ENCODE measurements at places on chromosomes 2 and 18.

DNA sequence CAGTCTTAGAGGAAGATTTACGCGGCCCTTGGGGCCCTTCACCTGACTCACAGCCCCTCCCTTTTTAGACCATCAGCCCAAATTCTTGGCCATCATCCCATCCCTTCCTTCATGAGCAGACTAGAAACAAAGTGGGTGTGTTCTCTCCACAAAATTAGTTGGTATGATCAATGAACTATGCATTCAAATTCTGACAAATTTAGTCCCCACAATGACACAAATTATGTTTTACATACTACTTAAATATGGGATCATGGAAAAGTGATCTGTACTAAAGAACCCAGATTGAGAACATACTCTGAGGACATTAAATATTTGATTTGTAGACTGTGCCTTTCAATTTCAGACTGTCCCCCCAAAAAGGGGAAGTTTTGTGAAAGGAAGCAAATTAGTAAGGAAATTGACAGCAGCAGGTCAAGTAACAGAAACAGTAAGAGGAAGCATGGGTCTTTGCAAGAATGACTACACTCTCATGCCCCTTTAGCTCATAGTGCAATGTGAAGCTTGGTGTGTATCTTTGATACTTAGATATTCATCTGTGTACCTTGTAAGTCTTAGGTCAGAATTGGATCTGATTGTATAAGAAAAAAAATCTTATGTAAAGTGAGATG is 2.2 kb upstream of the MAPRE2 start:
- no peak for DNase-seq

- DNase-seq: no peak
Observed at GRCh38 chr18:55857409-55857808, 269.4 kb upstream of the TCF4 start.

- no peak for DNase-seq
Observed at GRCh38 chr2:110807522-110807921, 75.1 kb downstream of the ACOXL start.

DNA sequence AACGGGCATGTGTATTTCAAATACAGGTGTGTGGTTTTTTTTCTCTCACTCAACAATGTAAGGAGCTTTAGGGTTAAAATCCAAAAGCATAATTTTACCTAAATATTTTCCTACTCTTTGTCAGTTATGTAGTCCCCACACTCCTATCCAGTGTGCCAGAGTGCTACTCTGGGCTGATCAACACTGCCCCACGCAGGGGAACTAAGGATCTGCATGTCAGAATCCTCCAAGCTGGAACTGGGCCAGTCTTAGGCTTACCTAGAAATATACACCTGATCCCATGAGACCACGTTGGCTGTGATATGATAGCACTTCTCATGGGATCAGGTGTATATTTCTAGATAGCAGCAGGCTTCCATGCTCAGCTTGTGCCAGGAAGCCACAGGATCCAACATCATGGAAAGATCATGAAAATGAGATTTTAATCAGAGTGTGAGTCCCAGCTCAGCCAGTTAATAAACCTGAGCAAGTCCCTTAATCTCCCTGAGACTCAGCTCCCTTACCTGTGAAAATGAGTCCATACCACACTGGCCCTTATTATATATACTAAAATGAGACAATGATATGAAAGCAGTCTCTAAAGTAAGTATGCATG is 29.7 kb downstream of the CCDC141 start:
- peak; percentile 4 for DNase-seq

GRCh38 chr18:32918692-32919250 is 145.9 kb upstream of the KLHL14 start:
- no peak for DNase-seq

GRCh38 chr2:184215745-184216144 is 382.6 kb upstream of the ZNF804A start:
- DNase-seq: no peak

- no peak for DNase-seq
Observed at GRCh38 chr2:220014961-220015360, 387.5 kb downstream of the SLC4A3 start.

GRCh38 chr18:51070545-51070944 is 40.5 kb downstream of the SMAD4 start:
- DNase-seq: no peak

GRCh38 chr2:177799531-177799930 is 273.0 kb downstream of the PDE11A start:
- DNase-seq: no peak

GRCh38 chr2:60154142-60154541 is 399.3 kb downstream of the BCL11A start:
- DNase-seq: no peak

GRCh38 chr2:105369777-105370690 is 28.8 kb downstream of the FHL2 start:
- peak; percentile 72 for DNase-seq

GRCh38 chr2:175525975-175526374 is 344.5 kb upstream of the ATP5MC3 start:
- DNase-seq: no peak

GRCh38 chr2:166193407-166193806 is 65.6 kb upstream of the SCN1A start:
- DNase-seq: no peak

- DNase-seq: no peak
Observed at GRCh38 chr18:3079653-3080052, 66.7 kb upstream of the LPIN2 start.

GRCh38 chr2:202135091-202135874 is 62.2 kb downstream of the KIAA2012 start:
- DNase-seq: no peak

- DNase-seq: no peak
Observed at GRCh38 chr2:157032017-157032416, 225.5 kb upstream of the GALNT5 start.

DNA sequence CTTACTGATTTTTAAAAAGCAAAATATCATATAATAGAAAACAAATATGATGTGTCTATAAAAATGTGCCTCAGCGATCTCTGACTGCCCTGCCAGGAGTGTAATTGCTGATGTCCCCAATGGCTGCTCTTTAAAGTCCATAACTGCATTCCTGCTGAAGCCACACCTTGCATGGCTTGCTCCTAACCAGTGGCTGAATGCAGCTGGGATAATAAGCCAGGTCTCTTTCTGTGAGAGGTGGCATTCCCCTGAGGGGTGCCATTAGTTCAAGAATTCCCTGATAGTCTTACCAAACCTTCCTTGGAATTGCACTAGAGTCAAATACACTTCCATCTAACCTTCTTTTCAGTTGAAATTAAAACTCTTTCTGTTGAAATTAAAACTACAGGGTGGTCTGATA is 125.8 kb upstream of the ZNF804A start:
- no peak for DNase-seq

DNA sequence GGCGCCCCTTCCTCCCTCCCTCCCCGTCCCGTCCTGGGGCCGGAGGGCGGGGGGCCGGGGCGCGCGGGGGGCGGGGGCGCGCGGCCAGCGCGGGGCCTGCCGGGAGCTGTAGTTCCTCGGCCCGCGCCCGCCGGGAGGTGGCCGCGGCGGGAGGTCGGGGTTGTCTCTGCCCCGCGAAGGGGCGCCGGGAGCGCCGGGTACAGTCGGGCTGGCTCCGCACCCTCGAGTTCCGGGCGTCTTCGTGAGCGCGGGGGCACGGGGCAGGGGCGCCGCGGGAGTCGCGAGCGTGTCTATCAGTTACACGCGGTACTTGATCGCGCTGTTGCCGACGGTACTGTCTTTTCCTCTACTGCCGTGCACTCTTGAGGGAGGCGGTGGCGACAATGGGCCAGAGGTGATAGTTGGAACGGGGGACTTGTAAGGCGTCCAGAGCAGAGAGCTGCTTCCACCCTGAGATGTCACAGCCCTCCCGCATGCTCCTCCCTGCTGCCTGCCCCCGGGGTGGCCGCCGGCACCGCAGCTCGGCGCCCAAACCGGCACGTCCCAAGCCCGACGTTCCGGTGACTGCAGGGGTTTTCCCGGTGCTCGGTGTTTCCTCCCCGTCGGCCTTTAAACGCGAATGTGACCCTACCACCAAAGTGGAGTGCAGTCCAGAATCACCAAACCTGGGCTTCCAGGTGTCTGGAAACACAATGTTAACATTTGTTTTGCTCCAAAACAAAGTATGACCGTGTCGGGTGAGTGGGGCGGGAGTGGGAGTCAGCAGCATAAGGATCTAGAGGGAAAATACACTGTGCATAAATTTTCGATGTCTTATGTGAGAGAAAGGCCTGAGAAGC is at the start of gene PRKD3:
Gene PRKD3, minus strand, starts transcription at position 48 of the 839 bp plus-strand sequence. CDS start 8,309 bp downstream, outside the sequence.
- peak; percentile 53 for DNase-seq

DNA sequence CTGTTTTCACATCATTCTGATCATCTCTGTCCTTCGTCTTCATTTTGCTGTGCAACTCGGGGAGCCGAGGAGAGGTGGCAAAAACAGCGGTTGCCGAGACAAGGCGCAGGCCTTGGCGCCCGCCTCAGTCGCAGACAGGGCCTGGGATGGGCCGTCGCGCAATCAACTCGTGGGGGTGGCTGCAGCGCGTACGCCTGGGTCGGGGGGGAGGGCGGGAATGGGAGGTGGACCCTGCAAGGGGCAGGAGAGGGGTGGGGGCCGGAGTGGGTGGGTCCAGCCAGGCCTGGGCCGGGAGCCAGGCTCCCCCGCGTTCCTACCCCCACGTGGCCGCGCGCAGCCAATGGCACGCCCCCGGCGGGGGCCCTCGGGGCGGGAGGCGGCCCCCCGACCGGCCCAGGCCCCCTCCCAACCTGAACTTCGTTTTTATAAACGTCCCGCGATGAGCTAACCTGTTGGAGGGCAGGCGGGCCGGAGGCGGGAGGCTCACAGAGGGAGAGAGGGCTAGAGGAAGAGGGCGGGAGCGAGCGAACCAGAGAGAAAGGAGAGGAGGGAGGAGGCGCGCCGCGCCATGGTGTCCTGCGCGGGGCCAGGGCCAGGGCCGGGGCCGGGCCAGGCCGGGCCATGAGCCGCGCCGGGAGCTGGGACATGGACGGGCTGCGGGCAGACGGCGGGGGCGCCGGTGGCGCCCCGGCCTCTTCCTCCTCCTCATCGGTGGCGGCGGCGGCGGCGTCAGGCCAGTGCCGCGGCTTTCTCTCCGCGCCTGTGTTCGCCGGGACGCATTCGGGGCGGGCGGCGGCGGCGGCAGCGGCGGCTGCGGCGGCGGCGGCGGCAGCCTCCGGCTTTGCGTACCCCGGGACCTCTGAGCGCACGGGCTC is at the start of gene HOXD13:
Gene HOXD13, plus strand, starts transcription at position 452 of the 875 bp plus-strand sequence. Its CDS starts 170 bp downstream, at position 622.
- DNase-seq: no peak

DNA sequence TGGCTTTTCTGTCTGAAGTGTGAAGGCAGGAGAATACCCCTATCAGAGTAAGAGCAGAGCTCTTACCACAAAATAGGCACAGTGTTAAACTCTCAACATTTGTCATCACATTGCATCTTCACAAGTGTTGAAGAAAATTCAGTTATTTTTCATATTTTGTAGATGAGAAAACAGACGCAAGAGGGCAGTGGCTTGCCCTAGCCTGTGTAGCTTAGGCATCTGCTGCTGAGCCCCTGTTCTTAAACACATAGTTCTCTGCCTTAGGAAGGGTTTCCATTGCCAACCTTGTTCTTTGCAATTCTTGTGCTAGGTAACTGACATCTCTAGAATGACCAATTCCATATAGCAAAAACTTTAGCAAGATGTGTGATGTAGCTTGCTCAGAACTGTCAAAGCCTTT is 112.7 kb upstream of the RMDN2 start:
- no peak for DNase-seq

DNA sequence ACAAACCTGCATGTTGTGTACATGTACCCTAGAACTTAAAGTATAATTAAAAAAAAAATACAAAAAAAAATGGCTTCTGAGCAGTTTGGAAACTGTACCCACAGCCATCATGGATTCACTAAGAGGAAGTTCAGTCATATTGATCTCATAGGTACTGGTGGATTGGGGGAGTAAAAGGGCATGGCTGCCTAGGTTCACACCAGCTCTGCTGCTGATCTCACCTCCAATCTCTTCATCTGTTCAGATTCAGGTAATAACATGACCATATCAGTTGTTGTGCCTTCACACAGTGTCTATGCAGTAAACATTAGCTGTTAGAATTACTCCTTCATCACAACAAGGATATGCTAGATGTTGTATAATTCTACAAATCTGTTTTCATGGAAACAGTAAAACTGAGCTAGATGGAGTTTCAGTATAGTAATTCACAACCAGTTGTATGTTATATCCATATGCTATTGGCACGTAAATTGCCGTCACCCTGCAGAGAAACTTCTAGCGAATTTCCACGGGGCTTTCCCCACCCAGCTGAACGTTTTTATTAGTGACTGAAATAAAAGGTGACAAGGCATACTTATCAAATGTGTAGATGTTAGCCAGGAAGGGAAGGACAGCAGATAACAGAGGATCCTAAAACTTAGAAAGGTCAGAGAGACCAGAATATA is 59.3 kb upstream of the ITM2C start:
- no peak for DNase-seq

GRCh38 chr2:152655880-152656279 is 61.4 kb downstream of the PRPF40A start:
- DNase-seq: no peak

- no peak for DNase-seq
Observed at GRCh38 chr2:239106314-239106908, 258.5 kb downstream of the TWIST2 start.

DNA sequence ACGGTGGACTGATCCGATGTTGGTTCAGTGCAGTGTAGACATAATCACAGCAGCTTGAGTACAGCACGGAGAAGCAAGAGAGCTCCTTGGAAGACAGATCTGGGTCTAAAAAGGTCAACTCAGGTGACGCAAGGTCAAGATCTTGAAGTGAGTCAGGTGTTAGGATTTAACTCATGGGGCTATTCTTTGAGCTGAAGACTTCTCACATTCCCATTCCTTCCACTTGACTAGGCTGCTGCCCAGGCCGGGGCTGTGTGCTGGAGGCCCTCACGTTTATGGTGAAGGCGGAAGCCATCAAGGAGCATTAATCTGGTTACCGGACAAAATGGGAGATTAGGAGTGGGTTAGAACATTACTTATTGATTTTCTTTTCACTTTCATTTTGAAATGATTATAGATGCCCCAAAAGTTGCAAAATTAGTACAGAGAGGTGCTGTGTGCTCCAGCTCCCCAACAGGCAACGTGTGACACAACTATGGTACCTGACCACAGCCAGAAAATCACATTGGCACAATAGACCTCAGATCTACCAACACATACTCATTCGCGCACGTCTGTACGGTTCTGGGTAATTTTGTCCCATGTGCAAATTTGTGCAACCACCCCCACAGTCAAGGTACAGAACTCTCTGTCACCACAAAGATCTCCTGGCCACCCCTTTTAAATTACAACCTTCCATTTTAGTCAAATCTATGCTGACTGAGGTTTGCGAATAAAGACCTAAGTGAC is 77.6 kb upstream of the SEC11C start:
- no peak for DNase-seq

- no peak for DNase-seq
Observed at GRCh38 chr2:241909769-241910168, 40.2 kb downstream of the RTP5 start.

Data from effector CD8-positive, alpha-beta T cell (primary cell).